IMR-90 (cell line): ENCODE measurements at places on chromosomes 7 and 10. TPM values are rescaled to one million over a fixed set of nuclear protein-coding genes. Genes with fewer than 3 reads are reported as not detected.

GRCh38 chr7:159192725-159193453, 48.2 kb upstream of the VIPR2 start:
- no peaks in the 10 kb centered on the region for H3K36me3 ChIP-seq
- no peaks in the 10 kb centered on the region for H3K27me3 ChIP-seq
- H3K27ac ChIP-seq = no peak overlapping the region
- H3K4me1 ChIP-seq = no peaks in the 10 kb centered on the region
- no peak overlapping the region for H3K4me3 ChIP-seq
- DNase-seq = no peak

- H3K27ac ChIP-seq = no peak overlapping the region
- no peak for DNase-seq
- H3K4me3 ChIP-seq = no peak overlapping the region
- H3K4me1 ChIP-seq = peaks cover 23% of the 10 kb centered on the region
- peaks cover 4% of the 10 kb centered on the region; the same call in 1 of the 2 replicates for H3K36me3 ChIP-seq
These were observed 103.8 kb downstream of the TCF7L2 start for GRCh38 chr10:113053881-113054280.

DNA sequence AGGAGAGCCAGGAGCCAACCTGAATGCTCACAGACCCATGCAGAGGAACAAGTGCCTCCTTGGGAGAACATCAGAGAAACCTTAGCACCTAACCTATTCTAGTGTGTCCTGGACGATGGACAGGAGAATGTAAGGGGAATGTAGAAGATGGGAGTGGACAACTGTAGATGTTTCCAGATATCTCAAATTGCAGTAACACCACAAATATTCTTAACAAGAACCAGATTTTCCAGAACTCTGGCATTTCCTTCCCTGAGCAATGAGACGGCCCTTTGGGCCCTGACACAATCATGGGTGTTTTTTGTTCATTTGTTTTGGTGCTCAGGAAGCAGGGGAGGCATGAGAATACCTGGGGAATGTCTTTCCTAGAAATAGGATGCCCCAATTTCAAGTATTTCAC, 196.1 kb upstream of the PRSS1 start:
- no peaks in the 10 kb centered on the region for H3K36me3 ChIP-seq
- H3K4me1 ChIP-seq = peaks cover 17% of the 10 kb centered on the region
- no peaks in the 10 kb centered on the region for H3K27me3 ChIP-seq
- no peak for DNase-seq
- no peak overlapping the region for H3K4me3 ChIP-seq

DNA sequence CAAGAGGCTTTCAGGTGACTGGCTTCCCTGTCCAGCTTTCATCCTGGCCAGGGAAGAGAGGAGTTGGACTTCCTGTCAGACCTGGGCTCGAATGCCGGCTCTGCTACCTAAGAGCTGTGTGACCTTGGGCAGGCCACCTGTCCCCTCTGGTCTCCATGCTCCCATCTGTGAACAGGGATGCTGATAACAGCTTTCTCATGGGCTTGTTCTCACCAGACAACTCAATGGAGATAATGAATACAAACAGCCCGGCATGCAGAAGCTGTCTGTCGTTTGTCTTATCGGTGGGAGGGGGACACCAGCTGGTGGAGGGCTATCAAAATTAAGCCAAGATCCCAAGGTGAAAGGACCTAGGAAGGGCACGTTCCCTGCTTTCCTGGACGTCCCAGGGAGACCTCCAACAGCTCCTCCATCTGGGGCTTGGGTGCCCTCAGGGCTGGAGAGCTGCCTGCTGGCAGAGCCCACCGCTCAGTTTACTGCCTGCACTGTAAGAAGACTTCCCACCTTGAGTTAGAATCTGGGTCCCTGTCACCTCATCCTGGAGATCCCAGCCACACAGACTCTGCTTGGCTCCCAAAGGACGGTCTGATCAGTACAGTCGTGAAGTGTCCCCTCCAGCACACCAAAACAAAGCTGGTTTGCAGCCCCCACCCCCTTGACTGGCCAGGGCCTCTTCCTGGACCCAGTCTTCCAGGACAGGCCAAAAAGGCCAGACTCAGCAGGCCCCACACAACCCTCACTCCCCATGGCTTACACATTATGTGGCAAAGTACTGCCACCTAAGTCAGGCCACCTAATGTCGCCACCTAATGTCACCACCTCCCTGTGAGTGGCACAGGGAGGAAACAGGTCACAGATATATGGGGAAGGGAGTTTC, 40.9 kb downstream of the PPIF start:
- H3K27ac ChIP-seq = no peak overlapping the region
- no peaks in the 10 kb centered on the region for H3K27me3 ChIP-seq
- no peak overlapping the region for H3K4me3 ChIP-seq
- no peak for DNase-seq
- peaks cover 68% of the 10 kb centered on the region for H3K36me3 ChIP-seq

GRCh38 chr7:20475756-20476155, 139.7 kb upstream of the ABCB5 start:
- no peak for DNase-seq
- H3K27me3 ChIP-seq = no peaks in the 10 kb centered on the region
- no peak overlapping the region for H3K4me3 ChIP-seq
- no peak overlapping the region for H3K27ac ChIP-seq
- no peaks in the 10 kb centered on the region for H3K36me3 ChIP-seq

GRCh38 chr7:115494529-115495147, 535.9 kb downstream of the TFEC start:
- peaks cover 3% of the 10 kb centered on the region for H3K4me1 ChIP-seq
- H3K27ac ChIP-seq = no peak overlapping the region
- no peaks in the 10 kb centered on the region for H3K27me3 ChIP-seq
- H3K4me3 ChIP-seq = no peak overlapping the region

DNA sequence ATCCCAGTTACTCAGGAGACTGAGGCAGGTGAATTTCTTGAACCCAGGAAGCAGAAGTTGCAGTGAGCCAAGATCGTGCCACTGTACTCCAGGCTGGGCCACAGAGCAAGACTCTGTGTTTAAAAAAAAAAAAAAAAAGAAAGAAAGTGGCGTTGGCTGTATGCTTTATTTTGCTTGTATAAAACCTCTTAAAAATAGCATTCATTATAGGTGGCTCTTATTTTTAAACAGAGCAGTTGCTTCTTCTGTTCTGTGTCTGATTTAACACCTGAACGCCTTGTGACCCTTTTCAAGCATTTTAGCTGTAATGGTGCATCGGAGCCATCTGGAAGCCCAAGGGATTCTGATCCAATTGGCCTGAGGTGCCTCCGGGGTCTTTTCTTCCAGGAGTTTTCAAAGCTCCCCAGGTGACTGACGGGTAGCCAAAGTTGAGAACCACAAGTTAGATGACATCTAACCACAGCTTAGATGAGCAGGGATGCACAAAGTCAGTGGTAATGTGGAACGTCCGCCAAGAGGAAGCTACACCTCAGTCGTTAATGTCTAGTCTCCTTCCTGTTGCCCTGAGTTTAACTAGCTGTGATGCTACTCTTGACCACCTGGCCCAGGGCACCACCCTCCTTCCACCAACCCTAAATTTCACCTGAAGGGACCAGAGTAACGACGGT, 274.6 kb upstream of the KLF6 start:
- DNase-seq = no peak
- H3K27me3 ChIP-seq = no peaks in the 10 kb centered on the region
- H3K4me1 ChIP-seq = 0 out of 2 replicates have a peak, but pooled peaks cover 2% of the 10 kb centered on the region
- no peaks in the 10 kb centered on the region for H3K36me3 ChIP-seq
- H3K27ac ChIP-seq = no peak overlapping the region
- H3K4me3 ChIP-seq = no peak overlapping the region

DNA sequence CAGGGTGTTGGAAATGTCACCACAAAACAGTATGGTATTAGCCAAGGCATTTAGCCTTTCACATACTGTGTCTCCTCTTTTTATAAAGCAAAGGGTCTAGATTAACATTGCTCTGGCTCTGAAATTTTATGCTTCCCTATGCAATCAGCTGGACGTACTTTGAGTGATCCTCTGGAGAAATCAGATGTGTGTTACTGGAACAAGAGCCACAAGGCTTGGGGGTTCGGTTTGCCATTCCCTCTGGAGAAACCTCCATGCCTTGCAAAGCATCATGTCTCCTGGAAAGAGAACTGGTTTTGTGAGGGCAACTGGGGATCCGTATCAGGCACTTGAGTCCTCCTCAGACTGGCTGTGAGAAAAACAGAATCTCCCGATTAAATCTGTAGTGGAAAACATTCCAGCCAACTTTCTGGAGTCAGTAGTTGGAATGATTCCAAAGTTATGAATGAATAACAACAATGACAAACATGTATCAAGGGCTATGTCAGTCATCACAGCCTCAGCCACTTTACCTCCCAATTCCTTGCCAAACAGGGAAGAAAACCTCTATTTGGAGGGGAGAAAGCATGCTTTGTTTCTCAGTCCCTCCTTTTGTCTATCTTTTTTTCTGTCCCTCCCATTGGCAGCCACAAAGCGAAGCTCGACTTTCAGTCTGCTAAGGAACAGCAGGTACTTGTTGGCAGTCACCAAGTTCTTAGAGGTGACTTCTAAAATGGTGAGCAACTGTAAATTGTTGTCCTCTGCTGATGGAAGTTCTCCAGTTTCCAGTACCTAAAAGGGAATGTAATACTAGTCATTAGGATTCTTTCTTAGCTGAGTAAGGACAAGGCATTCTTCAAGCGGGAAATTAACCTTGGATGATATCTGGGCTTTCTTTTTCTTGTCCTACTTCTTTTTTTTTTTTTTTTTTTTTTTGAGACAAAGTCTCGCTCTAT, 864.8 kb upstream of the AUTS2 start:
- no peaks in the 10 kb centered on the region for H3K4me1 ChIP-seq
- peak; percentile 1 for DNase-seq
- H3K36me3 ChIP-seq = no peaks in the 10 kb centered on the region
- H3K4me3 ChIP-seq = no peak overlapping the region
- H3K27me3 ChIP-seq = no peaks in the 10 kb centered on the region
- H3K27ac ChIP-seq = no peak overlapping the region

DNA sequence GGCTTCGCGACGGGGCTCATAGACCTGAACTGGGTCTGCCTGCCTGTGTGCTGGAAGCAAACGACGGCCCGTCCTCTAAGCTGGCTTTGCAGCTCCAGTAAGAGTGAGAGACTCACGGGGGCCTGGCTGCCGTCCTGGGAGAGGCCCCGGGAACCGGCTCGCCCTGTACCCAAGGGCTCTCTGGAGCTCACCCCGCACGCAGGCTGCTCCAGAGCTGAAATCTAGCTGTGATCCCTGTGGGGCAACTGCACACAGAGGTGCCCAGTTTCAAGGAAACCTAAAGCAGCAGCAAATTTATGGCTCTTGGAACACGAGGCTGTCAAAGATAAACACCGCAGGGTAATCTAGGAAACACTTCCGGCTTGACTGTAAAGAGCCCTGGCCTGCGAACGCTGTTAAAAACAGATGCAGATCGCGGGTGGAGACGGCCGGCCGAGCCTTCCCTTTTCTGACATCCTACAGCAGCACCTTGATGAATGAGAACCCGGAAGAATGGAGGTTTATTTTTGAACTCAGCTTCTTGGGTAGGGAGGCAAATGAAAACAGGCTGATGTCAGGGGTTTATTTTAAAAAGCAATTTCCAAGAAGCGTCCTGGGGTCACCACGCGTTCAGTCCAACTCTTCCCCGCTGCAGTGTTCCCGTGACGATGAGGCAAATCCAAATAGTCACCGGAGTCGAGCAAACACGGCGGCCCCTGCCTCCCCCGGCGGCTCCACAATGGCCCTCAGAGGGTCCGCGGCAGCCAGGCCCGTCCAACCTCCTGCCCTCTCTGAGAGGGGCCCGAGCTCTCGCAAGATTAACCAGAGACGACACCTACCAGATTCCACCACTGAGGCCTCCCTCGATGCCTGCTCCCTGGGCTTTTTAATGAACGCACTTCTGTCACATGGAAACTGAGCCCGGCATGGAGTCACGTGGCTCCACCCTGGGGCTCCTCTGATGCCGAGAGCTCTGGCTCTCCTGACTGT, 29.6 kb downstream of the AMZ1 start:
- no peaks in the 10 kb centered on the region for H3K27me3 ChIP-seq
- H3K36me3 ChIP-seq = peaks cover 24% of the 10 kb centered on the region
- H3K4me1 ChIP-seq = peaks cover 11% of the 10 kb centered on the region; the same call in 1 of the 2 replicates
- DNase-seq = peak; percentile 62
- no peak overlapping the region for H3K27ac ChIP-seq

DNA sequence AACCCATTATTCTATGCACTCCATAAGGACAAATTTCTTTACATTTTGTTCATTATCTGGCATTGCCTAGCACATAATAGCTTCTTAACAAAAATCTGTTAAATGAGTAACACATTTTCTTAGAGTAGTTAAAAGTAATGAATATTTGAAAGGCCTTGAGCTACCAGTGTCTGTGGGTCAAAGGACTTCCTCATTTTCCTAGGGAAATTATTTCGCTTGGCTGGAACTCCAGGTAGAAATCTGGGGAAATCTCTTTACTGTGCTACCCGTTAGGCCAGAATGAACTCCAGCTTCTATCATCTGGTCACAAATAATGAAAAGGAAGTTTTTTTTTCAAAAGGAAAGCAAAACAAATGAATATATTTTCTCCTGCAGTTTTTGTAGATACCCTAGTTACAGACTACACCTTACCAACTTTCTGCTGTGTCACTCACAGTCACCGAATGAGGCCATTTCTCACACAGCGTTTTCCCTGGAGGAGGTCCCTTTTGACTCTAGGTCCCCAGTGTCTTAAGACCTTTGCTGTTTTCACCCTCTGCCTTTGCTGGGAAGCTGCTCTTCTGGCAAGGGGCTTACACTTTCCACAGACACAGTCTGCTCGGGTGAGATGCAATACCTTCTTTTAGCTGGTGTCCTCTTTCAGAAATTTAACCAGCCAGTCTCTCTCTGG, 1.6 kb downstream of the SAMD9L start:
- no peaks in the 10 kb centered on the region for H3K27me3 ChIP-seq
- peaks cover 7% of the 10 kb centered on the region; the same call in 1 of the 2 replicates for H3K4me1 ChIP-seq
- 0 out of 2 replicates have a peak overlapping the region, but pooled peaks have one; percentile 46 for H3K4me3 ChIP-seq

GRCh38 chr10:76282061-76283025, 850.9 kb downstream of the LRMDA start:
- peak; percentile 69 for DNase-seq
- no peaks in the 10 kb centered on the region for H3K36me3 ChIP-seq
- peak overlapping the region; percentile 60; the same call in 1 of the 2 replicates for H3K27ac ChIP-seq

- peaks cover 2% of the 10 kb centered on the region; the same call in 1 of the 2 replicates for H3K27me3 ChIP-seq
- H3K4me3 ChIP-seq = no peak overlapping the region
- peak; percentile 70 for DNase-seq
- H3K36me3 ChIP-seq = no peaks in the 10 kb centered on the region
These were observed 98.8 kb downstream of the CACNB2 start for GRCh38 chr10:18238870-18239485.

DNA sequence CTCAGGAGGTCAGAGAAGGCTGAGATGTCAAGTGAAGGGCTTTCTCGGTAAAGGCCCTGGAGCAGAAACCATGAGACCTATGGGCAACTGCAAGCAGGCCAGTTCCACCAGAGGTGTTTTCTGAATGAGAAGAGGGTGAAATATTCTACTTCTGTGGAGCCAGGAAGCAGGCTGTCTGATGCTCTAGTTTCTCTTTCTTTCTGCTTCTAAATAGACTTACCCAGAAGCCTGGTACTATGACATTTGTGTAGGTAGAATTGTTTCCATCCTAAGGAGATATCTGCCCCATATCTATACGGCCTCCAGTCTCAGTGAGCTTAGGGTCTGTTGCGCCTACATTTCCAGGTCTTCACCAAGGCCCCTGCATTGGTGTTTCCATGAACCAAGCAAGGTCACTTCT, 73.4 kb upstream of the CC2D2B start:
- DNase-seq = no peak
- H3K4me1 ChIP-seq = peaks cover 7% of the 10 kb centered on the region
- H3K4me3 ChIP-seq = no peak overlapping the region
- H3K27ac ChIP-seq = no peak overlapping the region
- H3K27me3 ChIP-seq = no peaks in the 10 kb centered on the region
- no peaks in the 10 kb centered on the region for H3K36me3 ChIP-seq

The IGF2BP3 gene
- total RNA-seq = 59.3 and 94.2 TPM in 2 replicates

The NAT16 gene
- total RNA-seq = not detected in 2 replicates

The R3HCC1L gene
- 14.7 and 19.4 TPM in 2 replicates for total RNA-seq

The ANKRD2 gene
- 0.28 and 0.36 TPM in 2 replicates for total RNA-seq

The UBTD1 gene
- total RNA-seq = 21.9 TPM in 2 replicates

The MYL10 gene
- not detected in 2 replicates for total RNA-seq

The LRIT2 gene
- total RNA-seq = not detected in 2 replicates

The GPR26 gene
- total RNA-seq = not detected in 2 replicates

The H2BK1 gene
- not detected in 2 replicates for total RNA-seq
